ENCODE measurements at places on chromosomes 1 and 21.

DNA sequence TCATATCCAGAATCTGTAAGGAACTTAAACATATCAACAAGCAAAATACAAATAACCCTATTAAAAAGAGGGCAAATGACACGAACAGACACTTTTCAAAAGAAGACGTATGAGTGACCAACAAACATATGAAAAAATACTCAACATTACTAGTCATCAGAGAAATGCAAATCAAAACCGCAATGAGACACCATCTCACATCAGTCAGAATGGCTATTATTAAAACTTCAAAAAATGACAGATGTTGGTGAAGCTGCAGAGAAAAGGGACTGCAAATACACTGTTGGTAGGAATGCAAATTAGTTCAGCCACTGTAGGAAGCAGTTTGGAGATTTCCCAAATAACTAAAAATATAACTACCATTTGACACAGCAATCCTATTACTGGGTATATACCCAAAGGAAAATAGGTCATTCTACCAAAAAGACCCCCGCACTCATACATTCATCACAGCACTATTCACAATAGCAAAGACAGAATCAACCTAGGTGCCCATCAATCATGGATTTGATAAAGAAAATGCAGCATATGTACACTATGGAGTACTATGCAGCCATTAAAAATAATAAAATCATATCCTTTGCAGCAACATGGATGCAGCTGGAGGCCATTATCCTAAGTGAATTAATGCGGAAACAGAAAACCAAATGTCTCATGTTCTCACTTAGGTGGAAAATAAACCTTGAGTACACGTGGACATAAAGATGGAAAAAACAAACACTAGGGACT is 230.1 kb upstream of the RAB4A start:
- DNase-seq, result no peak

DNA sequence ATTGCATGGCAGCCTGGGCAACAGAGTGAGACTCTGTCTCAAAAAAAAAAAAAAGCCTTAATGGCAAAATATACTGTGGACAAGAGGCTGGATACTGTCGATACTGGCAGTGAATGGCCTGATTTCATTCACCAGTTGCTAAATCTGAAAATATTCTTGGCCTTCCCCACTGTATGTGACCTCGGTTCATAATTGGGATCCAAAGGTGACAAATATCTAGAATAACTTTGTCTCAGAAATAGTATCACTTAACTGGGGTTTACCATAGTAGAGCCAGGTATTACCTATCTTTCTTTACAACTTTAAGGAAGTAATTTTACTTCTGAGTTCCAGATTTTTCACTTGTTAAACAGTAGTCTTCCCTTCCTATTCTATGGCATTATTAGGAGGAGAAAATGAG is 8.4 kb downstream of the MTF2 start:
- no peak for DNase-seq

GRCh38 chr1:170214117-170215032 is 68.6 kb downstream of the NTMT2 start:
- no peak for DNase-seq

DNA sequence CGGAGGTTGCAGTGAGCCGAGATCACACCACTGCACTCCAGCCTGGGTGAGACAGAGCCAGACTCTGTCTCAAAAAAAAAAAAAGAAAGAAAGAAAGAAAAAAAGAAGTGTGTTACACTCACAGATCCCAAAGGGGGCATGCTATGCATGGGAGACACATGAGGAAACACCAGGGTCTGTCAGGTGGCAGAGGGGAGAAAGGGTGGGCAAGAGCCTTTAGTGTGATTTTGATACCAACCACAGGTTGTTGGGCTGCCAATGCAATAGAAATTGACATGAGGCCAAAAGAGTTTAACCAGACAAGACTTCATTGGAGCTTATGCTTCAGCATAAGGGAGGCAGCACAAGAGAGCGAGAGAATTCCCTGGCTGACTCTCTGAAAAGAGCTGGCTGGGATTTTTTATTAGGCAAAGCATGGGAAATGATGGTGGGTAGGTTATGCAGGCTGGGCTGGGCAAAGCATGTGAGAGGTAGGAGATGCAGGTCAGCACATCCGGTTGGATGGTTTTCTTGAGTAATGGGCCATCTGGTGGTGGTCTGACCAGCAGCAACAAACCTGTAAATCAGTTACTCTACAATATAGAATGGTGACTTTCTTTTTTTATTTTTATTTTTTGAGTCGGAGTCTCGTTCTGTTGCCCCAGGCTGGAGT is 11.7 kb upstream of the EXTL1 start:
- DNase-seq, result no peak

DNA sequence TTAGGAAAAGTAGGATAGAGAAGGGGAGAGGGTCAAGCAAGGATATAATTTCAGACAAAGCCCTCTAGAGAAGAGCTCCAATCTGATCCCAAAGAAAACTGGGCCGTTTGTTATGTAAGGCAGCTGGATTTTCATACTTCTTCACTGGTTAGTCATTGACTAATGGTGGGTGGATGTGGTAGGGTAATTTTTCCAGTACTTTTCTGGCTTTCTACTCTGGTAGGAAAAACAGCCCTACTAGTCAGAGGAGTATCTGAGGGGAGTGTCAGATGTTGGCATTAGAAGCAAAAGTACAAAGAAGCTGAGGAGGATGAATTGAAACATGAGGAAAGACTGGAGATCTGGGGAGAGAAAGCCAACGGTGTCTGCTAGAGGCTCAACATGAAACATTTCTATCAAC is 145.3 kb downstream of the TNFSF18 start:
- DNase-seq, result no peak

DNA sequence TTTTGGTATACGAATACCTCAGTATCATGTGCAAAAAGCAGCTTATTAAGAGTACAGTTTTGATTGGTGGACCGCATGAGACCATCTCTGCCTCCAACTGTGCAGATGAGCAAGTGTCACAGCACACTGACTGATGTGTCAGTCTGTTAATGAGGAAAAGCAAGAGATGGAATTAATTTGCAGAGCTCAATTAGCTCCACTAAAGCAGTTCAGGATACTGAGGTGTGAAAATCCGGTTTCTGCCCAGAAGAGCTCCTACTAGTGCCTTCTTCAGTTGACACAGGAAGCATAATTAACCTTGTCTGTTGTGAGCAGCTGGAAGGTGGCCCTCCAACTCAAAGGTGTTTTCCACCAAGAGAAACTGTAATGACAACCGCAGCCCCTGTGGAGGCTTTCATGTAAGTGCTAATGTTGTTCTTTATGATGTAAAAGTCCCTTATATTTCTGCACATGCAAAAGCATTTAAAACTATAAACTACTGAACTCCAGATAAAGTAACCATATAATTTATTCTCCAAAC is 44.3 kb downstream of the PCNX2 start:
- DNase-seq, result no peak

GRCh38 chr1:91120936-91121335 is 99.1 kb upstream of the ZNF644 start:
- no peak for DNase-seq
